Activated effector memory CD4-positive, alpha-beta T cell treated with anti-CD3 and anti-CD28 coated beads, Interleukin-2, amount 50 U/mL, for 16 hours (primary cell): ENCODE measurements at places on chromosomes 2 and 18.

DNA sequence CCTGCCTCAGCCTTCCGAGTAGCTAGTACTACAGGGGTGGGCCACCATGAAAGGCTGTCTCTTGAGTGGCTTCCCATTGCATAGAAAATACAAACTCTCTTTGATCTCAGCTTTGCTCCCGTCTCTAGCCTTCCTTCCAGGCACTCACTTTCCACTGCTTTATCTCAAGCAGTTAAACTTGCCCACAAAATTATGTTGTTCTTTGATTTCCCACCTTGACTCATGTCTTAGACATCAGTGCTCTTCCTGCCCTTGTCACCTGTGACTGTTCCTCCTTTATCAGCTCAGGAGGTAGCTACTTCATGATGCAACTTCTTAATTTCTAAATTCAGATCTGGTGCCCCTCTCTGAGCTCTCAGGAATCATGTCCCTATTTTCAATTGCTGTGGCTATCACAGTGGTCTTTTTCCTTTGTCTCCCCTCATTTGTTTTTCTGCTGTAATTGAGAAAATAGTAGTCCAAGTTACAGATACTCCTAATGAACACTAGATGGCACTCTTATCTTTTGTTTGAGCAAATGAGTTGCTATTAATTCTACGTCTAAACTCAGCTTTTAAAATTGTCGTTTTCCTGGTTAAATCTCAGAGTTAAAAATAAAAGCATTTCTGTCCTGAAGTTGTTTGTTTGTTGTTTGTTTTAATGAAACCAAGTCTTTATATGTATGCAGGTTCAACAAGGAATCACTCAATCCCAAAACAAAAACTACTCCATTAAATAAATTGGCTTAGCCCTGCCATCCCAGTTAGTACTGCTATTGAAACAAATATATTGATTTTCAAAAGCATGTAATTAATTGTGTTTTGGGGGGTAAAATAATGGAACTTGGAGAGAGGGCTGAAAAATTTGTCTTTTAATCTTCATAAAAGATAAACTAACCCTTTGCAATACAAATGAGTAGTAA, 46.9 kb upstream of the GREB1L start:
- DNase-seq, result no peak

DNA sequence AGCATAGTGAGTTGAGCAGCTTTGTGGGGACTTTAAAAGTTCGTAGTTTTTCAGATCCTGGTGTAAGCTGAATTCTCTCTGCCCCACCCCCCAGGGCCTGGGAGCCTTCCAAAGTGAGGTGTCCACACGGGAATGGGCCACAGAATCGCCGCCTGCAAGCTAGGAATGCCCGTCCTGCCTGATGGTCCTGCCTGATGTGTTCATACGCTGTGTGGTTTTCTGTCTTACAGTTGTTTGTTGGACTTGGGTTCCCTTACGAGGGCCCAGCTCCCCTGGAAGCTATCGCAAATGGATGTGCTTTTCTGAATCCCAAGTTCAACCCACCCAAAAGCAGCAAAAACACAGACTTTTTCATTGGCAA, 158.7 kb downstream of the MGAT5 start:
- DNase-seq, result no peak

GRCh38 chr2:14324308-14324707, 308.2 kb upstream of the LRATD1 start:
- DNase-seq, result no peak

- no peak for DNase-seq
Observed at GRCh38 chr2:110864176-110864575, 131.8 kb downstream of the ACOXL start.

GRCh38 chr2:134218930-134219658, 34.8 kb upstream of the MGAT5 start:
- peak; percentile 78 for DNase-seq

GRCh38 chr18:57792631-57793301, 10.3 kb downstream of the ATP8B1 start:
- no peak for DNase-seq

GRCh38 chr2:55555977-55556376, 36.5 kb downstream of the CFAP36 start:
- no peak for DNase-seq

GRCh38 chr2:36511858-36512603, 85.9 kb downstream of the FEZ2 start:
- no peak for DNase-seq

GRCh38 chr2:68812251-68812650, 58.9 kb downstream of the BMP10 start:
- no peak for DNase-seq
